ENCODE measurements at places on chromosomes 2 and 18.

GRCh38 chr2:98308068-98308467 lies 38.2 kb upstream of the CNGA3 start:
- no peak for DNase-seq

DNA sequence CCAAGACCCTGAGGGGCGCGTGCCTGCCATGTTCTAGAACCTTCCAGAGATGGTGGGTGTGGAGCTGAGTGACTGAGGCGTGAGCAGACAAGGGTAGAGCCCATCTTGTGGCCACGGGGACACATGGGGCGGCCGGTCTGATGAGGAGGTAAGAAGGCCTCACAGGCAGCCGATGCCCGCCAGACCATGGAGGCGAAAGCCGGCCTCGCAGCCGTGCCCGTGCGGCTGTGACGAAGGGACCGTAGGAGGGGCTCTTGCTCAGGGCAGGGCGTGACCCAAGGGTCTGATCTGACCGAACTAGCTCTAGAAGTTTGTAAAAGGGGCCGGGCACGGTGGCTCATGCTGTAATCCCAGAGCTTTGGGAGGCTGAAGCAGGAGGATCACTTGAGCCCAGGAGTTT lies 19.6 kb downstream of the D2HGDH start:
- DNase-seq: no peak

- DNase-seq: no peak
Measured at GRCh38 chr2:68190991-68191731, 33.5 kb downstream of the PNO1 start.

DNA sequence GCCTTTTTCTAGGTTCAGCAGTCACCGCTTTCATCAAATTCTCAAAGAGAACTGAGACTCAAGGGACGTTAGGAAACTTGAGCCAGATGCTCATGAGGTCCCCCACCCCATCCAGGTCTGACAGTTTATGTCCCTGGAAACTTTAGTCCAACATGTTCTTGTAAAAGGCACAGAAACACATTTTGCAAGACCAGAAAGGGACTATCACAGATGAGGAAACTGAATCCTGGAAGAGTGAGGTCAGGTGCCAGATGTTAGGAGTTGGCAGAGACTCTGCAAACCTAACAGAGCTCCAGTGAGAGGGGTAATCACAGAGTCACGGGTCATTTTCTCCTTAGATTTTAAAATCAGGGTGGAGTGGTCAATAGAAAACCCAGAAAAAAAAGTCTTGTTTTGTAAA lies 76.6 kb downstream of the RDH14 start:
- DNase-seq: no peak

GRCh38 chr2:62941413-62941812 lies 109.2 kb upstream of the OTX1 start:
- DNase-seq: no peak

DNA sequence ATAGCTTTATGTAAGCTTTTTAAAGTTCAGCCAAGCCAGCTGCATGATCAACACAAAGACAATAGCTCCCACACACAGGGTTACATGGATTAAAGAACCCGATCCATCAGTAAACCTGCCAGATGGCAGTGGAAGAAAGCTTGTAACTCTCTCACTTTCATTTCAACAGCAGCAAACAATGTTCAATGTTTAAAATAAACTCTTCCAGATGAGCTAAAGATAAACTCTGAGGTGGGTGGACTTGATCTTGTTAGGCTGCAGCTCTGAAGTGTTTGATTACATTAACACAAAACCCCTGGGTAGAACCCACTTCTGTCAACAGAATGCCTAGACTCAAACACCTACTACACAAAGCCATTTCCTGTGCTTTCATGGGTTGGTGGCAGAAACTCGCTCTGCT lies 13.9 kb downstream of the RDH14 start:
- DNase-seq: no peak

DNA sequence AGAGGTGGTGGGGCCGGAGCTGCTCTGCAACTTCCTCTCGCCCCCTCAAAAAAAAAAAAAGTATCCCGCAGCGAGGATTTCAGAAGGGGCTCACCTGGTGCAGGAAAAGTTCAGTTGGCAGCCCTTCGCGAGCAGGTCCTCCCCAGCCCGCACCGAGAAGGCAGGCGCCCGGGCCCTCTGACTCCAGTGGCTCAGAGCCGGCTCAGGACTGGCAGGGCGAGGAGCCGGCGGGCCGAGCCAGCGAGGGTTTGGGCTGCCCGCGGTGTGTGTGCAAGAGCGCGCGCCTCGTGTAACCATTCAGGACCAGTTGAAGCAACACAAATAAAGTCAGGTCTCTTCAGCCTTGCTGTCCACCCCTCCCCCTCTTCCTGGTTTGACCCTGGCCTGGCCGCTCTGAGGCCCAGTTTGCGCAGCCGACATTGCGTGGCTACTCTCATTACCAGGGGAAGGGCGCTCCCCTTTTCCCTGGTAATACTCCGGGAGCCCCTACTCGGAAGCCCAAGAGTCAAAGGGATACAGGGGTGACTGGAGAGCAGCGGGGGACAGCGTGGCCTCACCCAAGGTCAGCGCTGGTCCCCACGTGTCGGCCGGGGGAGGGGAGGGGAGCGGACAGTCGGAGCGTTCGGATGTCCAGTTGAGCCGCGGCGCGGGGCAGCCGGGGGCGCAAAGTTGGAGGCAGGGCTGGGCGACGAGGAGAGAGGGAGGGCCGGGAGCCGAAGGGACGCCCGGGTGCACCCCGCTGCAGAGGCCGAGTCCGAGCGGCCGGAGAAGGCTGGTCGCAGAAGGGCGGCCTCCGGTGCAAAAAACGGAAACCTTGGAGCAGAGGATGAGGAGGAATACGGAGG lies 12.3 kb downstream of the EN1 start:
- no peak for DNase-seq

- DNase-seq: no peak
Measured at GRCh38 chr18:6219116-6219717, 195.5 kb downstream of the L3MBTL4 start.

DNA sequence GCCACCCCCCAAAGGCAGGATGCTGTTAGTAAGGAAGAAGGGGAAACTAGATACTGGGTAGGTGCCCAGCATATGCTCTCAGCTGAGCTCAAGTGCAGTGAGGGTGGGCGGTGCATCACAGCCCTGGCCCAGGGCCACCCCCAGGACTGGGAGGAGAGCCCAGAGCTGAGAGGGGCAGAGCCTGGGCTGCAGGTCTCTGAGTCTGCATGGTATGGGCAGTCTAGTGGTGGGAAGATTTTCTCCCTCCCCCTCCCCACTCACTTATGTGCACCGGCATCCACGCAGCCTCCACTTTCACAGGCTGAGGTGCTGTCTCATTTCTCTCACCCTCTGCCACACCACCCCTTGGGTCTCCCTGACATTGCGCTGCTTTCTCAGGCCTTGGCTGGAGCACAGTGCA lies 48.5 kb upstream of the CAB39 start:
- no peak for DNase-seq

GRCh38 chr18:62937065-62937464 lies 221.7 kb downstream of the PHLPP1 start:
- peak; percentile 31 for DNase-seq

GRCh38 chr2:169330555-169331198 lies 31.7 kb downstream of the LRP2 start:
- no peak for DNase-seq

- DNase-seq: no peak
Measured at GRCh38 chr2:39981883-39982311, 202.8 kb upstream of the THUMPD2 start.

- no peak for DNase-seq
Measured at GRCh38 chr2:234536178-234536965, 39.5 kb upstream of the ARL4C start.

GRCh38 chr18:4040391-4041092 lies 414.6 kb downstream of the DLGAP1 start:
- no peak for DNase-seq

GRCh38 chr18:76443519-76444445 lies 51.3 kb downstream of the ZNF516 start:
- no peak for DNase-seq

DNA sequence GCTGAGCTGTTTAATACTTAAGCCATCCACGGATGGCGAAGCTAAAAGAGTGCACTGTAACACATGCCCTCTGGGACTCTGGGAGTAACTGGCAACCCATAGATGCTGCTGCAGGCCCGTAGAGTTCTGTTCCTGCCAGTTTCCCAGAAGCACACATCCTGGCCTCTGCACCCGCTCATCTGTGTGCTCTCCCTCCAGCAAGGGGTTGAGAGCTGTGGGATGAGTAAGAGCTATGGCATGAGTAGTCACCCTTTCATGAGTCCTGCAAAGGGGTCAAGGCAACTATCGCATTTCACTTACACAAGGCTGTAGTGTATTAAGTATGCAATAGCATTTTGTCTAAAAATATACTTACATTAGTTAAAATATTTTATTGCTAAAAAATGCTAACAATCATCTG lies 1341.8 kb upstream of the NXPH2 start:
- no peak for DNase-seq

DNA sequence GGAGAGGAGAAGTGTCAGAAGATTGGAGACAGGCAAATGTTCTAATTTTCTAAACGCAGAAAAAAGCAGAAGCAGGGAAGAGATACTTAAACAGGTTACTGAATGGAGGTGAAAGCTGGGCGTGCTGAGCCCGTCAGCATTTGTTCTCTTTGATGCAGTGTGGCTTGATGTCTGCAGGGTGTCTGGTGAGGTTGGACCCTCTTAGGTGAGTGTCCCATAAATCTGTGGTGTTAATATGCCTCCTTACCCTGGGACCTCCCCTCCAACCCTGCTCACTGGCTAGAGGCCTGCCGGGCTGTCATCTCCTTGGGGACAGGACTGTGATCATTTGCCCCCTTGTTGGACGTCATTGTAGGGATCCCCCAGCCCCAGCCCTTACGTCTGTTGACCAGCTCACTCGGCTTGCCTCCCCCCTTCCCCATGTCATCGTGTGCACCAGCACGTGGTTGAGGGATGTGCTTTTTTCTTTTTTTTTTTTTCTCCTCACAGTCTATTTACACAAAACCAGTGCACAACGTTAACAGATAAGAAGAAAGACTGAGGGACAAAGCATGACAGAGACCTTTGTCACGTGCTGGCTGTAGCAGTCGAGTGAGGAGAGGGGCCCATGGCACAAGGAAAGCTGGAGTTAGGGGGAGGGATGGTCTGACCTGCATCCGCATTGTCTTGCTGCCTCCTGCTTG lies 56.4 kb downstream of the NCK2 start:
- peak; percentile 46 for DNase-seq

DNA sequence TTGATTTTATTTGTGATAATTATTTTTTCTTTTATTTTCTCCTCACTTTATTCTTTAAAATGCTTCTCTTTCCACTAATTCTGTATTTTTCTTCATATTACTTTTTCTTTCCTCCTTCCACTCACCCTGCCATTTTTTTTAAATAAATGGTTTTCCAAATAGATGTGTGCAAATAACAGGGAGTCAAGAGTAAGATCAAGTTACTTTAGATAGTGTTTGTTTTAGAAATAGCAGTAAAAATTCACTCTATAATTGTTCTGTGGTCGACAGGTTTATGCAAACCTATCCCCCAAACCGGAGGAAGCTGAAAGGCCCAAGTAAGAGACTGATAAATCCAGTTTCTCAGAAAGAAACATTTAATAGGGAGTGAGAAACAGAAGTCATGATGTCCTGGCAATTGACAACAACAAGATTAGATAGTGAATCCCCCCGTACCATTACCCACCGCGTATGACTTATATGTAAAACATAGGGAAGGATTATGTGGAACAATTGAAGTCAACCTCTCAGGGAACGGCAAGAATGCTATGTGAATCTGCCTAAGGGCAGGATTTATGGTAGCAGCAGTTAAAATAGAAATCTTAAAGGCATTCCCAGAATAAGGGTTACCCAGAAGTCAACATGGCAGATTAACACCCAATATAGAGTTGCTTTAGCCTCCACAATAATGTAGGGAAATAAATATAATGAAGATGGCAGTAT lies 75.5 kb downstream of the KYNU start:
- DNase-seq: no peak

GRCh38 chr18:11149441-11150270 lies at the start of gene PIEZO2:
Gene PIEZO2, minus strand, starts transcription at chr18:11149569. Its CDS starts 981 bp downstream, at chr18:11148588.
- DNase-seq: no peak

- peak; percentile 82 for DNase-seq
Measured at GRCh38 chr2:231662028-231662810, 46.1 kb upstream of the PTMA start.
